Parietal lobe (tissue), 2 donors: ENCODE measurements at places on chromosomes 11 and 22. TPM values are rescaled to one million over a fixed set of nuclear protein-coding genes. Genes with fewer than 3 reads are reported as not detected.

Gene RTN4R
- 14.7 TPM for total RNA-seq

Gene GDPD4
- total RNA-seq = not detected

Gene ASRGL1
- total RNA-seq = 52.9 TPM

Gene SMPD1
- 9.1 TPM for total RNA-seq

Gene PRG2
- total RNA-seq = not detected

Gene OR52A5
- not detected for total RNA-seq

Gene MFRP
- total RNA-seq = not detected

Gene SCGB1D2
- not detected for total RNA-seq

Gene B4GALNT4
- 163 TPM for total RNA-seq

Gene PLAAT4
- total RNA-seq = 0.94 TPM

Gene ROM1
- total RNA-seq = 0.94 TPM

Gene PACSIN3
- total RNA-seq = 3.4 TPM

Gene NRXN2
- 315 TPM for total RNA-seq

Gene SLC37A2
- 1.9 TPM for total RNA-seq

Gene CHKA
- total RNA-seq = 72.0 TPM

Gene XKR3
- total RNA-seq = not detected

Gene KCNQ1
- total RNA-seq = not detected

Gene IGLL5
- total RNA-seq = not detected

Gene PRAME
- total RNA-seq = not detected

Gene GRIA4
- total RNA-seq = 141 TPM

Gene CHID1
- 28.8 TPM for total RNA-seq

Gene AIFM3
- 4.7 TPM for total RNA-seq

Gene OLFML1
- total RNA-seq = 0.94 TPM

Gene SLC22A25
- not detected for total RNA-seq

Gene PTPMT1
- 24.7 TPM for total RNA-seq

Gene DNAJC24
- total RNA-seq = 23.2 TPM

Gene H19
- total RNA-seq = 2.8 TPM

Gene ZBTB16
- 21.3 TPM for total RNA-seq

Gene DNAJB7
- not detected for total RNA-seq

Gene PLEKHB1
- 5.9 TPM for total RNA-seq

Gene TMEM121B
- total RNA-seq = 16.6 TPM

Gene ART5
- total RNA-seq = not detected

Gene CD3E
- total RNA-seq = not detected

Gene ADM
- total RNA-seq = 7.2 TPM

Gene RAG2
- not detected for total RNA-seq

Gene OR51Q1
- not detected for total RNA-seq

Gene SOX10
- 3.4 TPM for total RNA-seq

Gene SCGB1C1
- total RNA-seq = not detected

Gene MOV10L1
- total RNA-seq = 1.9 TPM

Gene C11orf68
- total RNA-seq = 11.6 TPM

Gene PRG3
- not detected for total RNA-seq

Gene MS4A14
- total RNA-seq = not detected

Gene SLC25A1
- total RNA-seq = 32.2 TPM

Gene OR4A16
- not detected for total RNA-seq

Gene OR52I2
- total RNA-seq = not detected

Gene LDHAL6A
- total RNA-seq = 0.94 TPM

Gene CDC45
- 6.6 TPM for total RNA-seq

Gene CRYBB3
- not detected for total RNA-seq

Gene NLRP14
- total RNA-seq = 1.6 TPM

Gene KRTAP5-11
- not detected for total RNA-seq
